AG08395 (cell line): ENCODE measurements at places on chromosomes 6 and 20.

DNA sequence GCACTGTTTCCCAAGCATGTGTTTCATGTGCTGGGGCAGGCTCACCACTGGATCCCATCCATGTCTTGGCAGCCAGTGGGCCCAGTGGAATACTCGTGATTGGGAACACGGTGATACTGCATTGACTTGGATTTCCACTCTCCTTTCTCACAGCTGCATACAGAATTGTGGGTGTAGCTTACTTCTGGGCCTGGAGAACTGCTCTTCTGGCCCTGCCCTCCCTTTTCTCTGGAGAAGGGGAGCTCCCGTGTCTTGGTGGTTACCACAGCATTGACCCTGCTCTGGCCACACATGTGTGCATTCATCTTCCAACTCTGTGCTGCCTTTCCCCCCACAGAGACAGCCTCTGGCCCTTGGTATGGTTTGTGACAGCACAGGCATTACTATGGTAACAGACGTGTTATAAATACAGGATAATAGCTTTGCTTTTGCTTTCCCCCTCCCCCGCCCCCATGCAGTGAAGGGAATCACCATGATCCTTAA is 21.6 kb downstream of the SOBP start:
- DNase-seq: no peak

DNA sequence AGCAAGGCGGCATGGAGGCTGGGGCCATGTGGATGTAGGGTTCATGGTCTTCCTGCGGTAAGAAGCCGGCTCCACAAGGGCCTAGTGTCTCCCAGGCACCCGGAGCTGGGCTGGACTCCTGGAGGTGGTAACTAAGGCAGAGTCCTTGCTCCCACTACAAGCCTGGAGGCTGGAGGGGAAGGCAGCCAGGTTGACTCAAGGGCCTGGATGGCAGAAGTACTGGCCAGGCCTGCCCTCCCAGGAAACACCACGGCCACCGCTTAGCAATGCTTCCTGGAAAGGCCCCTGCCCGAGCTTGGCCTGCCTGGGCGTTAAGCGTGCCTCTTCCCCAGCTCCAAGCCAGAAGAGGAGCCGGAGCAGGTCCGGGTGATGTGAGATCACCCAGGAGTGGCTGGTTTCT is 182.0 kb downstream of the ZDHHC14 start:
- no peak for DNase-seq

DNA sequence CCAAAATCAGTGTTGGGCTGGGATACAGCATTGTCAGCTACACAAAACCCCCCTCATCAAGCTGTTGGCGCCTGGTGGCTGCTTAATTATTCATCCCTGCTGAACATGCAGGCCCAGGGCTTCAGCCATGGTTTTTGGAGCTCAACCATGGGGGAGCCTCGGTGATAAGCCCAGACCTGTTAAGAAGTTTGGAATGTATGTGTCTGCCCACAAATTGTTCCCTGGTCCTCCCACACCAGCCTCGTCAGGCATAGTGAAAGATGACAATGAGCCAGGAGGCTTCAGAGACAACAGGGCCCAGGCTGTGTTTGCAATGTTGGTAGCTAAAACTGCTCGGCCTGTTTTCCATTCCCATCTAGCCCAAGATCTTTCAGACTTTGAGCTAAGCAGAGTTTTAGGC is 34.8 kb upstream of the SIRPA start:
- DNase-seq: peak; percentile 91

DNA sequence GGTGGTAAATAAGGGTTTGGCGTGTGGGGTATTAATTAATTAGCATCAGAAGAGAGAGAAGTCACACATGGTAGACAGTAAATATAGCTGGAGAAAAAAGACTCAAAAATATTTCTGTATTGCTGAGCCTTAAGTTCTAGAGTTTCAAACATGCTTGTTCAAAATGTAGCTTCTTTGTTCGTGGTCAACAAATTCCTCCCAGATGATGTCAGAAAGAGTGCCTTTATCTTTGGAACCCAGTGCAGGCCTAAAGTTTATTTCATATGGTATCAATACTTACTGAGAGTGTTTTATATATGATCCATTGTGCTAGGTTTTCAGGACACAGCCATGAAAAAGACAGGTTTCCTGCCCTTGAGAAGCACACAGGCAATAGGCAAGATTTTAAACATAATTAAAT is 18.3 kb downstream of the MARCKS start:
- DNase-seq: peak; percentile 35

DNA sequence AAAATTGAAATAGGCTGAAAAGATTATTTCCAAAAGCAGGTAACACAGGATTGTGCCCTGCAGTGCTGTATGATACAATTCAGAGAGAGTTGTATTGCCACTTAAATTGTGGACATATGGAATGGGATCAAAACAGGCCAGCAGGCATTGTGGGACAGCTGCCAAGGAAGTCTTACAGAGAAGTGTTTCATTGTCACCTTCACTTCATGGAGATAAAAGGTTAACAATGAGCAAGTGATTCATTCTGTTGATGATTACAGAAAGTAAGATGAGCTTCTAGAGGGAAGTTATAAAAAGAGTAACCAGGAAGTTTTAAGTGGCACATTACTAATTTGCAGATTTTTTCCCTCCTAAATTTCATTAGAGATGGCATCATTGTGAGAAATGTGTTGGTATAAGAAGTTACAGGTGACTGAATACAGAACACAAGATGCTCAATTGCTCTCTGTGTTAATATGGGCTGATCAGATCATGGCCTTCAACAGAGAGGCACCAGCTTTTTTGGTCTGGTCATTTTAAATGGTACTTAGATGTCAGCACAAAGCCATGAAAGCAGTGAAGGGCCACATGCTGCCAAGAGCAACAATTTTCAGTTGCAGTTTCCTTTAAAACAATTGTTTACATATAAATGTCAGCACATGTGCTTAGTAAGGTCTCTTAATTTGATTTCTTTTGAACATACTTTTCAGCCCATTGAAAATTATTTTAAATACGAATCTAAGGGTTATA is 402.5 kb upstream of the FKBP1C start:
- DNase-seq: no peak

- no peak for DNase-seq
These were observed 21.1 kb upstream of the GMPR start for GRCh38 chr6:16217156-16217721.
